ENCODE measurements at places on chromosomes 11 and 22.

DNA sequence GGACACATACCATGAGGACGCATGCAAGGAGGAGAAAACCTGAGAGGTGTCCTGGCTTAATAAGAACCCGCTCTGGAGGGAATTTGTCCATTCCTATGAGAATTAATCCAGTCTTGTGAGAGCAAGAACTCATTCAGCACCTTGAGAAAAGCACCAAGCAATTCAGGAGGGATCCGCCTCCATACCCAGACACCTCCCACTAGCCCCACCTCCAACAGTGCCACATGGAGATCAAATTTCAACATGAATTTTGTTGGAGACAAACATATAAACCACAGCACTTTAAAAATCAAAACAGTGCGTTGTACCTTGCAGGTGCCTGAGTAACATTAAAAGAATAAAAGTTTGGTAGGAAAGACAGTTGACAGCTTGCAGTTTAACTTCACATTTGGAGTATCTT is 11.4 kb downstream of the UBE4A start:
- DNase-seq = no peak

DNA sequence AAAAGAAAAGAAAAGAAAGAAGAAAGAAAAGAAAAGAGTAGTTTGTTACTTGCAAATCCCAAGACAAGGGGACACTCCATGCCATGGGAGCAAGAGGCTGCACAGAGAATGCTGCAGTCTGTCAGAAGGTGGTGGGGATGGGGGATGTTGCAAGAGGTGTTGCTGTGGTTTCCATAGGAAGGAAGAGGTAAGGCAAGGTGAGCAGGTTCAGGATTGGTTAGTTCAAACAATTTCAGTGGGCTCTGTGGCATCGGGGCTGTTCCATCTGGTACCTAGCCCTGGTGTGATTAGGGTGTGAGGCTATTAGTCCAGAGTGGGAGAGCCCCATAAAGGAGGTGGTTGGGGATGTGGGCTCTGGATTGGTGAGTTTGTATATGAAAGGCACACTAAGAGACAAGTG is 172.7 kb downstream of the BCR start:
- no peak for DNase-seq

DNA sequence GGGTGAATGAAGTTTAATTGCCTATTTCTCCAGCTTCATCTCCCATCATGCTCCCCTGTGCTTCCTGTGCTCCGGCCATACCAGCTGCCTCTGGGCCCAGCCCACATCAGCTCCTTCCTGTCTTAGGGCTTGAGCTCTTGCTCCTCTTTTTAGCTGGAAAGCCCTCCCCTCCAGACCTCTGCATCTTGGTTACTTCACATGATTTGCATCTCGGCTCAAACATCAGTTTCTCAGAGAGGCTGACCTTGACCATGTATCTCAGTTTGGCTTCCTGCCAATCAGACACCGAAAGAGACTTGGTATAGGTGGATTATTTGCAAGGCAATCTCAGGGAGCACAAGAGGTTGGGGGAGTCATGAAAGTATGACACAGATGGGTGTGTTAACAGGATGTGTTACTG is 73.2 kb upstream of the TIMP3 start:
- no peak for DNase-seq

- DNase-seq = no peak
Measured at GRCh38 chr11:14902650-14903350, 10.8 kb upstream of the CYP2R1 start.

DNA sequence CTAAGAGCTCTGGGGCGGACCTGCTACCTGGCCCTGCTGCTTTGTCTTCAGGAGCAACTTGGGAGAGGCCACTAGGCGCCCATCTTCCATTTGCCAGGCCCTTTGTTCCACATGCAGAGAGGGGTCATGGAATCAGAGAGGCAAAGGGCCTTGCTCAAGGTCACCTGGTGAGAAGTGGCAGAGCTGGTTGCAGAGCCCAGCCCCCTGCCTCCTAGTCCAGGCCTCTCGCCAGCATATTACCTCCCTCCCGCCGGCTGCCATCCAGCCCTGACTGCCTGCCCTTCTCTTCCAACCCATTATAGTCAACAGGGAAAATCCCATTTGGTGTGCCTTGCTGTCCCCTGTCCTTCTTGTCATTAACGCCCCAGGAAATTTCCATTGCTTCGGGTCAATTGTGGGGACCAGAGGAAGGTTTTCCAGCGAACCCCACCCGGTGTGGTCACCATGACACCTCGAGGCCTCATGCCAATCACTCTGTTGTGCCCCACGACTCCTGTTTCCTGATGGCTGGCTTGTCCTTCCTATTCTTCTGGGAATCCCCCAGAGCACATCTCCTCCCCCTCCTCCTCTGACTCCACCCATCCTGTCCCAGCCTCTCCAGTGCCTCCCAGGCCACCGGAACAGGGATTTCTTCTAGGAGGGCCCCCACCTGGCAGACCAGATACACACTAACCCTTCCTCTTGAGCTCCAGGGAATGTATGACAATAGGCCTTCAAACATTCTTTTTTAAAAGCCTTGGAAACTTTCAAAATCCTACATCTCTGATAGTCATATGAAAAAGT is 77.0 kb downstream of the NECTIN1 start:
- DNase-seq = no peak

DNA sequence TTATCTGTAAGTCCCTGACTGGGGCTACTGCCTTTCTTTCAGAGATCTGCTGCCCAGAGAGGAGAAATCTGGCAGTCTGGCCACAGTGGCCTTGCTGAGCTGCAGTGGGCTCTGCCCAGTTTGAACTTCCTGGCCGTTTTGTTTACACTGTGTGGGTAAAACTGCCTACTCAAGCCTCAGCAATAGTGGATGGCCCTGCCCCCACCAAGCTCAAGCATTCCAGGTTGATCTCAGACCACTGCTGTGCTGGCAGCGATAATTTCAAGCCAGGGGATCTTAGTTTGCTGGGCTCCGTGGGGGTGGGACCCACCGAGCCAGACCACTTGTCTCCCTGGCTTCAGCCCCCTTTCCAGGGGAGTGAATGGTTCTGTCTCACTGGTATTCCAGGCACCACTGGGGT is 117.5 kb downstream of the TRPC6 start:
- DNase-seq = no peak

DNA sequence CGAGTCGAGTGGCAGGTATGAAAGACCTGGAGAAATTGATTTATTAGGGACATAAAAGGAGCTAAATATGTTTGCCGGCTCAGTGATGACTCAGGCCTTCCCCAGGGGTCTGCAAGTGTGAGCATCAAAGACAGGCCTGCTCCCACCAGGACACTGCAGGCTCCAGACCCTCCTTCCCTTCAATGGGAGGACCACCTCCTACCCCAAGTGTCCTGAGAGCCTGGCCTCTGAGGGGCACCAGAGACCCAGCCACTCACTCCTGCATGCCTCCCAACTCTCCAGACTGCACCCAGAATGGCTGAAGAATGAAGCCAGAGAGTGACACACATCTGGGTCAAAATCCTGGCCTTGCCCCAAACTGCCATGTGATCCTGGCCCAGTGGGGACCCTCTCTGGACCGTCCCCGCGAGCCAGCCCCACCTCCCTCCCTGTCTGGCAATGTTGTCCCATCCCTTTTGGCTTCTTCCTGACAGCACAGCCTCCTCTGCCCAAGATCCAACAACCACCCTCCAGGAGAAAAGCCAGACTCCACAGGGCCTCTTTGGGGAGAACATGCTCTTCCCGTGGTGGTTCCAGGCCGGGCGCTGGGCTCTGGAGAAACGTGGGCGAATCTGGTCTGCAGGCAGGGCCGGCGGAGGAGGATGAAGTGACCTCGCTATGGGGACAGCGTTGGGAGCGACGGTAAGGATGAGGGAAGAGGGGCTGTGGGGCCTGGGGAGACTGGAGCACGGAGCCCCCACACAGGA is 36.2 kb downstream of the CYTH4 start:
- DNase-seq = no peak

DNA sequence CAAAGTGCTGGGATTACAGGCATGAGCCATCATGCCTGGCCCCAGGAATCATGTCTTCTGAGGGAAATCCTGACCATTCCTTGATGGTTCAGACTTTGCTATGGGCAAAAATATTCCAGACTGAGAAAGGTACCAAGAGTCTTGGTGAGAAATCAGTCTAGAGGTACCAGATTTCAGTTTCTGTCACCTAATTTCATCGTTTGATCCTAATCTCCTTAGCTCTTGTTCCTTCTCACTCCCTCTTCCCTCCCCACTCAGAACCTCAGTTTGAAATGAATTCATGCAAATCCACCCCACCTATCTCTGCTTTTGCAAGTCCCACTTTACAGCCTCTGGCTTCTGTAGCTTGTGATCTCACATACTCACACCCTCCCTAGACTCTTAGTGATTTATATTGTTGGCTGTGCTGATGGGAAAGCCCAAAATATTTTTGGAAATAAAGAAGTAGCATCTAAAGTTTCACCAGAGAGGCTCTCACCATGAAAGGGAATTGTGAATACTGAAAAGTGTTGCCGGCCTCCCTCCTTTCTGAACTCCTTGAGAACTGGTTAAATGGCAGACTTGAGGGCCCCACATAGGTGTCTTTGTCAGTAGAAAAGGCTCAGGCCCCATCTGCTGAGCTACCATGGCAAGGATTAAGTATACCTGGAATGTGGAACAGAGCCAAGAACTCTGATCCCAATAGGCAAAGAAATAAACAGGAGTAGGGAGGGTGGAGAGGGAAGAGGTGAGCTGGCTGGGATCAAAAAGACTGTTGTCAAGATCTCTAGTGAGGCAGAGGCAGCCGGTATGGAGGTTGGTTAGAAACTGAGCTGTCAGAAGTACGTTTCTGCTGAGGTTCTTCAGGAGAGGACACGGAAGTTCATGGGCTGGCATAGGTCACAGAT is 190.5 kb upstream of the MTMR2 start:
- no peak for DNase-seq

DNA sequence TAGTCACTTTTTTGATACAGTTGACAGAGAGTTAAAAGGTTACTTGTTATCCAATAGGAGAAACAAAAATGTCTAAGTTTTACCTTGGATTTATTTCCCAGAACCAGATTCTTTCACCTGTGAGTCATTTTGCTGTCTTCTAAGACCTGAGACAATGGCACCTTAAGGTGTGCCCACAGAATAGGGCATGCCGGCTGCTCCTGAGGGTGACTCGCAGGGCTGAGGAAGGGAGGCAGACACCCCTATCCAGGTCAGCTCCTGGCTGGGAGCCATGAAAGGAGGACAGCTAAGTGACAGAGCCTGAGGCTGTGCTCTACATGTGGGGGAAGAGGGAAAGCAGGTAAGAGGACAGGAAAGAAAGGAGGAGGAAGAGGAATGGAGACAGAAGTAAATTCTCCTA is 67.8 kb downstream of the RASSF10 start:
- DNase-seq = no peak

DNA sequence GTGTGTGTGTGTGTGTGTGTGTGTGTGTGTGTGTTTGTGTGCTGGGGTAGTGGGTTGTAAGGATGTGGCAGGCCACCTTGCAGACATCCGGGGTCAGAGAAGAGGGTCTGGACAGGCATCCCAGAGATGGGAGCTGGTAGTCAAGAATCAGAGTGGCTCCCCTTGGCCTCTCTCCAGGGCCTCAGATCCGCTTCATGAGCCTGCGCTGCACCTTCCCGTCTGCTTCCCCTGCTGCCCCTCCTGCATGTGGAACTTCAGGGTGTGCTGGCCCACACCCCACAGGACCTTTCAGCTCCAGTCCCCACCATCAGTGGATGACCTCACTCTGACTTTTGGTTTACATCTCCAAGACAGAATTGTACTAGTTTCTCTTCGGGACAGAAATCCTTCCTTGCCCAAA is 31.2 kb downstream of the TREH start:
- no peak for DNase-seq

DNA sequence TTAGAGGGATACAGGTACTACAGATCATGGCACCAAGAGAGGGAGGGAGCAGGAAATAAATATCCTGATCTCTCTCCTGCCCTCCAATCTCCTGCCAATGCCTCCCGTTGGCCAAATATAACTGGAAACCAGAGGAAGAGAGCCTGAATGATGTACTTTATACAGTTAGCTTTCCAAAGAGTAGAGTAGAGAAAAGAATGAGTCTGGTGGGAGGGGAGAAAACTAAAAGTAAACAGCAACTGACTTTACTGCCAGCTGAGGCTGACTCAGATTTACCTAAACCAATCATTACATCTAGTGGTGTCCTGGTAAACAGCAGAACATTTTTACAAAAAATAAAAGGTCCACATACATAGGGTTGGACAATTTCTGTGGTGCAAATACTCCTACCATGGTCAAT is 5.1 kb downstream of the MPZL3 start:
- no peak for DNase-seq

GRCh38 chr11:134024420-134025081 is 44.3 kb upstream of the JAM3 start:
- no peak for DNase-seq

GRCh38 chr11:125688632-125689031 is 8.0 kb upstream of the ACRV1 start:
- DNase-seq = no peak

- DNase-seq = no peak
Measured at GRCh38 chr11:65917434-65918210, 1.2 kb downstream of the C11orf68 start.

GRCh38 chr22:39408173-39408572 is 8.6 kb downstream of the TAB1 start:
- no peak for DNase-seq

GRCh38 chr11:73229321-73229895 is 11.3 kb downstream of the P2RY2 start:
- no peak for DNase-seq

DNA sequence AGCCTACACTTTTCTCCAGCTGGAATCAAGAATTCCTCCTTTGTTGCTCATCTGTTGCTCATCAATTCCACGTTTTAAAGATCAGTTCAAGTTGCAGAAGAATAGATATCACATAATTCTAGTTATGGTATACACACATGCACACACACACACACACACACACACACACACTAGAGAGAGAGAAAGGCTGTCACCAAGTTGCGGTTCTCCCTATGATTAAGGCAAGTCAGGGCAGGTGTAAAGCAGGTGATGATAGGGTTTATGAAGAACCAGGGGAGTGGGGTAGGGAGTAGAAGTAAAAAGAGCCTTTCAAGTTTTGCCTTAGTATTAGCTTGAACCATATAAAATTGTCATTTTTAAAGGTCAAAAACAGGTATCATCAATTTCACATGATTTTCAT is 31.7 kb upstream of the TMPRSS4 start:
- DNase-seq = no peak

GRCh38 chr11:8878771-8879170 is 32.2 kb upstream of the AKIP1 start:
- DNase-seq = no peak

DNA sequence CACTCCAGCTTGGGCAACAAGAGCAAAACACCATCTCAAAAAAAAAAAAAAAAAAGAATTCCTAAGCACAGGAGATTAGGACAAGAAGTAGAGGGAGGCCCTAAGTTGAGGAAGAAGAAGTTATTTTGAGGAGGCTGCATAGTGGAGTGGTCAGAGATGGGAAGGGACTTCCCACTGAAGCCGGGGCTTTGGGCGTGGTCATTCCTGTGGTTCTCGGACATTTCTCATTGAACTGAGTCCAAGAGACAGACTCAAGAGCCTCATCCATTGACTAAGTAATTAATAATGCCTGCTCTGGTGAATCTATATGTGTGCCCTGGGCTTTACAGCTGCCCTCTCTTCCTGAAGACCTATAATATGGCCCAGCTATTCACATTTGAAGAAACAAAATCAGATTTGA is 53.2 kb upstream of the FTH1 start:
- no peak for DNase-seq

- DNase-seq = no peak
Measured at GRCh38 chr22:49178246-49179005, 649.2 kb downstream of the BRD1 start.

Data from iPS DF 6.9 (cell line).